ENCODE measurements at places on chromosomes 11 and 22.

GRCh38 chr22:23205339-23206049, 25.2 kb downstream of the BCR start:
- no peak for DNase-seq

- DNase-seq = no peak
Observed at GRCh38 chr11:103806130-103806895, 230.1 kb upstream of the DDI1 start.

DNA sequence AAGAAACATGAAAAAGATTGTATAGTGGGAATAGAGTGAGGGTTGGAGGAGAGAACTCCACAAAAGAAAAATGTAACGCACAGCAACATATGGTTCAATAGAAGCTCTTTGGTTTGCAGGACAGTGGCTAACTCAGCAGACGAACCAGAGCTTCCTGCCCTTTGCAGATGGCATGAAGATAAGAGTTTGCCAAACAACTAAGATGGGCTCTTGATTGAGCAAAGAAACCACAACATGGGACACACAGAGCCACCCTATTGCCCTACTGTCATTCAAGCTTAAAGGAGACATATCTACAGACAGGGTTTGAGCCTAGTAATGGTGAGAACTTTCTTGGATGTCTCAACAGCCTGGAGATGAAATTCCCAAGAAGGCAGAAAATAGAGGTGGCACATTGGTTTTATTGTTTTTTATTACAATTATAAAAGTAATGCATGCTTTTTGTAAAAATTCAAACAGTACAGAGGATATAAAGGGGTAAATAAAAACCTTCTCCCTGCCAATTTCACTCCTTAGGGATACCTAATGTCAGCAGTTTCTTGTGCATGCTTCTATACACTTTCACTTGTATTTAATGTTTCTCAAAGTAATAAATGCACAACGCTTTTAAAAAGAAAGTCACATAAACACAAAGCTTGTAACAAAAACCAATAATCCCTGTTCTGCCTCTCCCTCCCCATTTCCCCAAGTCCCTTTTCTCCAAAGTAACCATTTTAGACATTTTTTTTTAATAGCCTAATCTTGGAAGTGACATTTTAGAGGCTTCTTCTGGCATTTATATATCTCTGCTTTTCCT, 63.7 kb downstream of the COPB1 start:
- no peak for DNase-seq

DNA sequence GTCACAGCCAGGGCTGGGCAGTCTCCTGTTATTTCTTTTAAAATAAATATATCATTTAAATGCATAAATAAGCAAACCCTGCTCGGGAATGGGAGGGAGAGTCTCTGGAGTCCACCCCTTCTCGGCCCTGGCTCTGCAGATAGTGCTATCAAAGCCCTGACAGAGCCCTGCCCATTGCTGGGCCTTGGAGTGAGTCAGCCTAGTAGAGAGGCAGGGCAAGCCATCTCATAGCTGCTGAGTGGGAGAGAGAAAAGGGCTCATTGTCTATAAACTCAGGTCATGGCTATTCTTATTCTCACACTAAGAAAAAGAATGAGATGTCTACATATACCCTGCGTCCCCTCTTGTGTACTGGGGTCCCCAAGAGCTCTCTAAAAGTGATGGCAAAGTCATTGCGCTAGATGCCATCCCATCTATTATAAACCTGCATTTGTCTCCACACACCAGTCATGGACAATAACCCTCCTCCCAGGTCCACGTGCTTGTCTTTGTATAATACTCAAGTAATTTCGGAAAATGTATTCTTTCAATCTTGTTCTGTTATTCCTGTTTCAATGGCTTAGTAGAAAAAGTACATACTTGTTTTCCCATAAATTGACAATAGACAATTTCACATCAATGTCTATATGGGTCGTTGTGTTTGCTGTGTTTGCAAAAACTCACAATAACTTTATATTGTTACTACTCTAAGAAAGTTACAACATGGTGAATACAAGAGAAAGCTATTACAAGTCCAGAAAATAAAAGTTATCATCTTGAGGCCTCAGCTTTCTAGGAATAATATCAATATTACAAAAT, 13.4 kb downstream of the OR51B4 start:
- DNase-seq = no peak

DNA sequence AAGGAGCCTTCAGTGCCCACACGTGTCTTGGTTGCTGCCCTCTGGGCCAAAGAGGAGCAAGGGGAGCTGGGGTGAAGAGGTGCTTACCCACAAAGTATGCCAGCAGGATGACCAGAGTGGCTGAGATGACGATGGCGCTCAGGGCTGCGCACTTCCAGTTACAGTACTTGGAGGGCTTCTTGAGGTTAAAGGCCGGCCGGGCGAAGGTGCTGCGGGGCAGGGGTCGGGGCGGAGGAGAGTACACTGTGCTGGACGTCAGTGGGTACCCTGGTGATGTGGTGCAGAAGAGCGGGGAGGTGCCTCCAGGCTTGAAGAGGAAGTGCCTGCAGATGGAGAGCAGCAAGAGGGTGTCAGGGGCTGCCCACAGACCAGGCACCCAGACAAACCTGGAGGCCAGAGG, 315.0 kb upstream of the NARS2 start:
- DNase-seq = no peak

DNA sequence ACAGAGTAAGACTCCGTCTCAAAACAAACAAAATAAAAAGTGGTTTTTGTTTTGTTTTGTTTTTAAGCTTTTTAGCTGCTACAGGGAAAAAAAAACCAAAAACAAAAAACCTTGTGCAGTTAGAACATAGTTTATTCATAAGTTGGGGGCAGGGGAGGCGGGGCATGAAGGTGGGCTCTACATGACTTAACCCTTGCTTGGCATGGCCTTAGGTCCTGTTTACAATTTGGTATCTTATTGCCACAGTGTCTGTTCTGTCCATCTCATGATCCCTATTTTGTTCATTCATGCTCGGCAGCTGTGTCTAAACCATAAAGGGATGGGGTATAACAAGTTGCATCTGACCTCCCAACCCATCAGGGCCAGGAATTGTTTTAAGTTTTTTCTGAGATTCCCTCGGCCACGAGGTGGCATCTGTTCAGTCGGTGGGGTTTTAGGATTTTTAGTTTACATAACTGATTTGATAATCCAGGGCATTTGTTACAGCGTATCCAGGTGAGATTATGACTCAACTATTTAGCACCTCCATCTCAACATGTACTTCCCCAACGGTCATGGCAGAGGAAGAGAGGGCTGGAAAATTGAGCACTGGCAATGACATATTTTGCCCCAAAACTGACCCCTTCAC, 6.9 kb downstream of the AP5B1 start:
- no peak for DNase-seq

DNA sequence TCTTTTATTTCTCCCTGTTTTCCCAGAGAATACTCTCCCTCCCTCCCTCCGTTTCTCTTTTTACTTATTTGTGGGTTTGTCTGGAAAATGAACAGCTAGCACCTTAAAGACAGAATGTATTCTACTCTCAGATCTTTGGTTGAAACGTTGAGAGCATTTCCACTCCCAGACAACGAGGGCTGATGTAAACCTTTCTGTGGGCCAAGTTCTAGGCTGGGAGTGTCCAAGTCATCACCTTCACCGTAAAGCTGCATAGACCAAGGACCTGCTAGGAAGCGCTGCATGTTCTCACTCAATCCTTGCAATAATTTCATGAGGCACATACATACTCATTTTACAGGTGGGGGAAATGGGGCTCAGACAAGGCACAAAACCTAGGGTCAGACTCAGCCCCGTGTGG, 32.4 kb downstream of the MYH9 start:
- DNase-seq = no peak

- peak; percentile 39 for DNase-seq
Observed at GRCh38 chr11:114196997-114197703, 99.0 kb upstream of the NNMT start.

DNA sequence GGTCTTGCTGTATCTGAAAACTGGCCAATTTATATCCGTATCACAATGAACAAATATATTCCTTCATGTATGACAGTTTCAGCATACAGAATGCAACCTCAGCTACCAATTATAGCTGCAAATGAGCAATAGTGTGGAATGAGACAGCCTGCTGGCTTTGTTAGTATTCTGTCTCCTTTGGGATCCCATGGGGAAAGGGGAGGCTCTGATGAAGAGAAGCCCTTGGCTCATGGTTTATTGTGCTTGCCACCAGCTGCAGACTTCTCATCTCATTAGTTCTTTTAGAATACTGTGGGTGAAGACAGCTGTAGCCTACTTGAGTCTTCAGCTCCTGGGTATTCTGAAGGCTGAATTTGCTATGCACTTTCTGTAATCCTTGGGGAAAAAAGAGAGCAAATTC, 42.4 kb downstream of the PITPNB start:
- DNase-seq = no peak

DNA sequence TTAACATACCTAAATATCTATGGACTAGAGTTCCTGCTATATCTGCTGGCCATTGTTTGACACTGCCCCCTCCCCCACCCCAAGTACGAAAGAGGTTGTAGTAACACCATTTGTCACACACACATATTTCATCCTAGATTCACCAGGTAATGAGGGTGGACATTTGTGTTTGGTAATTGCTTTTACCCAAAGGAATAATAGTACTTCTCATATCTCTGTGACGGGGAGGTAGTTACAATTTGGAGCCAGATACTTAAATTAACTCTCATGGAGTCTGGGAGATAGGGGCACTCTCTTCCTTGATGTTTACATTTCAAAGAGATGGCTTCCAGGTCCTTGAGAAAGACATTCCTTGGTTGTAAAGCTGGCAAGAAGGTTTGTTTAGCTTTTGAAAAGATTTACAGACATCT, 38.7 kb downstream of the REXO2 start:
- DNase-seq = no peak

DNA sequence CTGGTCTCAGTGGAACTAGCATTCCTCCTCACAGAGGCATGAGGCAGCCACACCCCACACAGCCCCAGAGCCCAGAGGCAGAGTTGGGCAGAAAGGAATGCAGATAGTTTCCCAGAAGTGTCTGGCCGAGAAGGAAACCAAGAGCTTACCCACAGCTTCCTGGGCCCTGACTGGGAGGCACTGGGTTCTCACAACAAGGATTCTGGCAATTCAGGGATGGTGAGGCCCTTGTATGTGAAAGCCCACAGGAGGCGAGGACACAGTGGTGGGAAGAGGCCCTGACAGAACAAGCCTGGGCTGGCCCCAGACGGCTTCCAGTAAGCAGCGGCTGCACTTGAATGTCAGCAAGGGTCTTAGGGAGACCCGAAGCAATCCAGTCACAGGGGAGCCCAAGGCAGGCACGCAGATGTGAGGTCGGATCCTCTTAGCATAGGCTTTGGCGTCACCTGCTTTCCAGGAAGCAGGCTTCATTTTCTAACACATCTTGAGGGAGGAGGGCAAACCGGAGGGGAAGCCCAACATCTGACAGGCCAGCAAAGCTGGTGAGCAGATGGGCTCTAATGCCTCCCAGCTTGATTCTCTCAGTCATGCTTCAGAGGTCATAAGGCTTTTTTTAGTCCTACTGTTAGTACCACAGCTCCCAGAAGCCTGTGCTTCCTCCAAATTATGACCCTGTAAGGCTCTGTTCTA, 78.3 kb upstream of the AKIP1 start:
- peak; percentile 26 for DNase-seq

DNA sequence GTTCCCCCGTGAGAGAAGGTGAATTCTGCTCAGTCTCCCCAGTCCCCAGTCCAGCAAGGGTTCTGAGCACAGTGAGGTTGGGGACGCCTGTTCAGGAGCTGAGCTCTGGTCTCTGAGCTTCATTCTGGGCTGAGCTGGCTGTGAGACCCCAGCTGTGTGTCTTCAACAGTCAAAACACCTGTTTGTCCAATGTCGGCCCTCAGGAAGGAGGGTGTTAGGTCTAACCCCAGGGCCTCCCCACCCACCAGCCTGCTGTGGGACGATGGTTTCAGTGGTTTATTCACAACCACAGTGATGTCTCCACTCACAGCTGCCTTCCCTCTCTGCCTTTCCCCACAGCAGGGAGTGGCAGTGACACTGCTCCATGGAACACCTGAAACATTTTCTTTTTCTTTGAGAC, 1282.9 kb downstream of the TBC1D22A start:
- no peak for DNase-seq

- no peak for DNase-seq
Observed at GRCh38 chr11:61596990-61597389, 16.1 kb upstream of the SYT7 start.

GRCh38 chr11:108694846-108695245, 30.0 kb downstream of the DDX10 start:
- DNase-seq = no peak

DNA sequence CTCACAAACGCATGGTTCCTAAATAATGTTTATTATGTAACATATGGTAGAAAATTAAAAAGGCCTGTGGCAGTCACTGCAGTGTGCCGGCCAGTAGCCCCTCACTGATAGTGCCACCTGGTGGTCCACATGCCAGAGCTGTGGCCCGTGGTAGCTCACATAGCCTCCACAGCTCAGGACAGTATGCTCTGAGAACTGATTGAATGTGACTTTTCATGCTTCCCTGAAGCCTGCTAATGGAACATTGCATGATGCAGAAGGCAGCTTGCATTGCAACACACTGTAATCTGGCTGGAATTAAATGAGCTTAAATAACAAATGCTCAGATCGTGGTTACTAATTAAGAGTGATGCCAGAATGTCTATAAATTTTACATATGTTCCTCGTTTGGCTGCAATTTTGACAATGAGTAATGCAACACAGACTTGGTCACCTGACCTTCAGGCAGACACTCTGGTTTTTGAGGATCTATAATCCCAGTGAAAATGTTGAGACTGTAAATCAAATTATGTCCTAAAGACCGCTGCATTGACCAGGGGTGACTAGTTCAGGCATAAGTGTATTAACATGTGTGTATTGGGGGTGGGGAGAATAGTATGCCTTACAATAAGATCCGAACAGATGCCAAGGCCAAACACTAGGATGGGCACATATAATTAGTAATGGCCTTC, 566.4 kb downstream of the METTL15 start:
- DNase-seq = no peak

Measured in NCI-H2227 treated with DMSO at 0.1 percent for 48 hours (cell line).